ENCODE measurements at places on chromosomes 11 and 22.

GRCh38 chr11:43242401-43242800, 69.4 kb upstream of the API5 start:
- no peak for DNase-seq

DNA sequence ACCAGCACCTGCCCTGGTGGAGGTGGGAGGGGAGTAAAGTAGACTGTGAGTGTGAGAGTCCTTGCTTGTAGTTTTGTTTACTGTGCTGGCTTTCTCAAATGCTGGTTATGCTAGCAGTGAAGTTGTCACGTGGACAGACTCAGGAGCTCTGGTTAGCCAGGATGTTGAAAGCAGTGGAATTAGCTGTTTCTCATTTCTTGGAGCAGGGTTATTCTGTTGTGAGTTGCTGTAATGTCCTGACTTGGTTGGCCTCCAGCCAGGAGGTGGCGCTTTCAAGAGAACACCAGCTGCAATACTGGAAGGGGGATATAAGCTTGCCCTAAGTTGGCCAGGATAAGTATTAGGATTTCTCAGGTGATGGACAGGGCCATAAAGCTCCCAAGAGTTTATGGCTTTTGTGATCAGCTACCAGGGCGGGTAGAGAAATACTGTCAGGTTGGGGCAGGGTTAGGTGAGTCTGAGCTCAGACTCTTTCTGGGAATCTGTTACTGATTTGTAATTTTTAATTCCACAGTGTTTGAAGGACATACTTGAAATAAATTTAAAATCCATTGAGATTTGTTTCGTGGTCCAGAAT, 13.7 kb downstream of the CYP2D6 start:
- no peak for DNase-seq

DNA sequence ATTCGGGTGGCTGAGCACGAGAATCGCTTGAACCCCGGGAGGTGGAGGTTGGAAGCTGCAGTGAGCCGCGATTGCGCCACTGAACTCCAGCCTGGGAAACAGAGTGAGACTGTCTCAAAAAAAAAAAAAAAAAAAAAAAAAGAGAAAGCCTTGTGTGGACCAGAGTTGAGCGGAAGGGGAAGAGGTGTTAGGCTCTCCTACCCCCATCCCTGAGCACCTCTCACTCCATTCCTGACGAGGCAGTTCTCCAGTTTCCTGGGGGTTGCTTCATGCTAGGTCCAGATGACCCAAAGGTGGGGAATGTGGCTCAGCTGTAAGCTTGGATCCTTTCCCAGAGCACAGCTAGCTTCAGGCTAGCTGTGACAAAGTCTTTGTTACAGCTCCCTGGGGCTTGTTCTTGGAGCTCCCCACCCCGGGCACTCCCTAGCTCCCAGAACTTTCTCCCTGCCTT, 8.8 kb upstream of the DNAL4 start:
- DNase-seq: peak; percentile 51

DNA sequence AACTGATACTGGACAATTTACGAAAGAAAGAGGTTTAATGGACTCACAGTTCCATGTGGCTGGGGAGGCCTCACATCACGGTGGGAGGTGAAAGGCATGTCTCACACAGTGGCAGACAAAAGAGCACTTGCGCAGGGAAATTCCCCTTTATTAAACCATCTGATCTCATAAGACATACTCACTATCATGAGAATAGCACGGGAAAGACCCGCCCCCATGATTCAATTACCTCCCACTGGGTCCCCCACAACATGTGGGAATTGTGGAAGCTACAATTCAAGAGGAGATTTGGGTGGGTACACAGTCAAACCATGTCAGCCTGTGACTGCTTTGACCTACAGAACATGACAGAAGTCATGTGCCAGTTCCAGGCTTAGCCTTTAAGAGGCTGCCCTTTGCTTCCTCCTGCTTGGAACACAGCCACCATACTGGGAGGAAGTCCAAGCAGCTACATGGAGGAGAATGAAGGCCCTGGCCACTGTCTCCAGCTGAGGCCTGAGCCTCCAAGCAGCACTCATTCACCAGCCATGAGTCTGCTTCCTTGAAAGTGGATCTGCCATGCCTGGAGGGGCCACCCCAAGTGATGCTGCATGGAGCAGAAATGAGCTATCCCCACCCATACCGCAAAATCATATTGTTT, 10.9 kb upstream of the GAL start:
- no peak for DNase-seq

Data from left hindlimb (tissue), 1 donor.